Caki2 (cell line): ENCODE measurements at places on chromosomes 3 and 15. TPM values are rescaled to one million over a fixed set of nuclear protein-coding genes. Genes with fewer than 3 reads are reported as not detected.
A peak's percentile ranks its signal among the peaks of the same experiment; 100 is the strongest.

Gene ISLR2
- 0.23 and 1.4 TPM in 2 replicates for total RNA-seq

Gene FGF7
- total RNA-seq, result not detected in 2 replicates

Gene GATA2
- 1.5 TPM in 1 of 2 replicates, not detected in the other for total RNA-seq

Gene ROPN1B
- total RNA-seq, result 3.5 TPM in 1 of 2 replicates, not detected in the other

Gene STRIT1
- not detected in 2 replicates for total RNA-seq

Gene GOLGA6L25
- total RNA-seq, result not detected in 2 replicates

GRCh38 chr3:124467980-124468902 is 262.0 kb upstream of the UMPS start:
- peak; percentile 45 for DNase-seq

Gene DAZL
- total RNA-seq, result not detected in 2 replicates

GRCh38 chr3:72558001-72558400 is 290.2 kb downstream of the SHQ1 start:
- no peak for DNase-seq

GRCh38 chr3:13373975-13374586 is 46.0 kb downstream of the NUP210 start:
- no peak for DNase-seq

- DNase-seq, result no peak
Measured at GRCh38 chr3:129756871-129757270, 136.6 kb downstream of the TMCC1 start.

GRCh38 chr15:56804938-56805337 is 71.6 kb upstream of the ZNF280D start:
- DNase-seq, result no peak

DNA sequence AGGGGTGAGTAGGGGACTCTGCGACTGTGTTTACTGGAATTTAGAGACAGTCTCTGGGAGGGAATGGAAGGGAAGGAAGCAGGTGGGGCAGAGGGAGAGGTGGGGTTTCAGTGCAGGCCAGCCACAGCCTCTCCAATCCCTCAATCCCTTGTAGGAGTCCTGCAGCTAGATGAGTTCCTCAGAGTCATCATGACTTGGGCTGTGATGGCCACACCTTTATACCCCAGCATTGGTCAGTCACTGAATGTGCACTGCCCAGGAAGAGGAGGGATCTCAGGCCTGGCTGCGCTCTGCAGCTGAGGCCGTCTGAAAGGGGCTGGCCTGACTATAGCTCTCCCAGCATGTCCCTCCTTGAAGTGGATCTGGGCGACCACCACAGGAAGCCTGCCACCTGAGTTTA is 67.3 kb upstream of the GLCE start:
- DNase-seq, result peak; percentile 98

Gene NIT2
- 108 and 109 TPM in 2 replicates for total RNA-seq

Gene FBXO40
- not detected in 2 replicates for total RNA-seq

- DNase-seq, result no peak
Measured at GRCh38 chr15:51111061-51111460, 16.4 kb upstream of the TNFAIP8L3 start.

DNA sequence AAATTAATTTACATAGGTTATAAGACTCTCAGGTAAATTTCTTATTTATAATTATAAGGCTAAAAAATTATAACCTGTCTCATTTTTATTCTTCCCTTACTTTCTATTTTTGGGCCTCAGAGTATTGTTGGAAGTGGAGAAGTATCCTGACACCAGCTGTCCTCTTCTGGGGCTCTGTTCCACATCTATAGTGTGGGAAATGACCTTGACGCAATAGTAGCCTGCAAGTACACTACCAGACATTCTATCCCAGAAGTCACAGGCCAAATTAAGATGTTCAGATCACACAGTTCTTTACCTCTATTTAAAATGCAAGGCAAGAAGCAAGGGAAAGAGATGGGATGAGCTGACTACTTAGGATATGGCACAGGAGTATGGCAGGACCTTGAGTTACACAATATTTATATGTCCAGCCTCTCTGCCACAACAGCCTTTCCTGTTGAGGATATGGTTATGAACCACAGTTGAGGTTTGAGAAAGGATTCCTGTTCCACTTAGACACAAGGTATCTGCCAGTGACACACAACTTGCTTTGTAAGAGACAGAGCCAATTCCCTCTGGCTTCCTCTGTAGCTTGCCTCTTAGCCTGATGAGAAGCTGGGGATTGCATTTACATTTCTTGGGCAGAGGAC is 158.0 kb upstream of the IL12A start:
- no peak for DNase-seq

GRCh38 chr15:78561490-78561889 is 3.8 kb upstream of the CHRNA5 start:
- DNase-seq, result no peak

DNA sequence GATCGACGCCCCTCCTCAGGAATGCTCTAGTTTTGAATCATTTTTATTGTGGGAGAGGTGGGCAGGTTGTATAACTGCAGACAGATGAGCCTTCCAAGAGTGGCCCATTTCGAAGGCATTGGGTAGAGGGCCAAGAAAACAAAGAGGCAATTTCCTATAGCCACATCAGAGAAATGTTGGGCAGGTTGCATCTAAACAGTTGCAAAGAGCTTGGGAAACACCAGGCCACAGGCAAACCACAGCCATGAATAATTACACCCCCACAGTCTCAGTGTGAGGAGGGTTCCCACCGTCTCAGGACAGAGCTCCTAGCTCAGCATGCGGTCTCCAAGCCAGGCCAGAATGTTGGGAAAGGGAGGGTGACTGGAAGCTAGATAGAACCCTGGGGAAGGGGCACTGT is 257.3 kb downstream of the ABHD5 start:
- DNase-seq, result no peak

Gene BBX
- 14.8 and 30.1 TPM in 2 replicates for total RNA-seq

DNA sequence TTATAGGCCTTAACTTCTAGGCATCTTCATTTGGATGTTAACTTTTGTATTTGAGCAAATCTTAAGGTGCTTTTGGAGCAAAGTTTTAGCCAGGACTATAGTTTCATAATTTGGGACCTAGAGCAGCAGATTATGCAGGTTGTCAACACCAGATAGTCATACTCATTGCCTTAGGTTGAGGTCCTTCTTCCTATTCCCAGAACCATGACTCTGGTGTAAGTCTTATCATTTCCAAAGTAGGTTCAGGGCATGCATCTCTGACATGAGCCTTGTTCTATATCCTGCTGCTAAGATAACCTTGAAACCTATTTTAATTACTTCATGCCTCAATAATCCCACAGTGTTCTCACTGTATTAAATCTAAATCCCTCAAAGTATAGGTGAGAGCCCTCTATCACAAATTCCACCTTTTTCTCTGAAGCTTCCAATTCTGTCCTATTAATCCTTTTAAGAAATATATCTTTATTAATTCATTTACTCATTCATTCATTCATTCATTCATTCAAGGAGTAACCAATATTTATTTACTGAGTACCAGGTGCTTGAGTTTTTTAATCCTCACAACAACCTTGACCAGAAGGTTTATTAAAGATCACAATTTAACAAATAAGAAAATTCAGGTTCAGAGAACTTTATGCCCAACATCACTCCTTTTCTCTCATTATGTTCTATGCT is 2.7 kb upstream of the FNDC3B start:
- no peak for DNase-seq

GRCh38 chr15:67821784-67822440 is 3.4 kb upstream of the SKOR1 start:
- no peak for DNase-seq

- DNase-seq, result no peak
Measured at GRCh38 chr3:115081444-115081843, 65.6 kb downstream of the ZBTB20 start.

DNA sequence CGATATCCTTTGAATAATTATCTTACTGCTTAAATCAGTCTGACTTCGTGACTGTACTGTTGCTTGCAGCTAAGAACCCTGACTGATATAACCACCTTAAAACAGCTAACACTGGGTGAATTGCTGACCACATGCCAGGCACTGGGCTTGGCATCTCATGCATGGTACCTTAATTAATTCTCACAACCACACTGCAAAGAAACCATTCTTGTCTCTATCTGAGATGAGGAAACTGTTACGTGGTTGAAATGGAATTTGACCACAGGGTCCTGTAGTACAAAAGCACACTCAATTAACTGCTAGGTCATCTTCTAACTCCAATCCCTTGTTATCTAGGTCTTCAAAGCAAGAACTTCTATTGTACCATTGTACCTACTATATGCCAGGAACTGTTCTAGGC is 92.7 kb upstream of the PRICKLE2 start:
- peak; percentile 3 for DNase-seq

- DNase-seq, result no peak
Measured at GRCh38 chr15:21269121-21269520, 171.2 kb downstream of the POTEB3 start.
